Stimulated activated CD8-positive, alpha-beta memory T cell treated with anti-CD3 and anti-CD28 coated beads, Interleukin-2, amount 100 ng/mL, for 1 hour (primary cell): ENCODE measurements at places on chromosomes 7 and 10.

- DNase-seq, result no peak
Observed at GRCh38 chr10:49226594-49226993, 38.4 kb upstream of the TMEM273 start.

GRCh38 chr10:130121486-130122079 is 11.0 kb upstream of the C10orf143 start:
- no peak for DNase-seq

- no peak for DNase-seq
Observed at GRCh38 chr7:72268796-72269195, 143.3 kb downstream of the CALN1 start.

GRCh38 chr7:98805956-98806838 is 63.6 kb downstream of the TMEM130 start:
- no peak for DNase-seq
